CD4-positive, alpha-beta T cell treated with Interleukin-15 for 1 hour (primary cell): ENCODE measurements at places on chromosomes 6 and 20.

DNA sequence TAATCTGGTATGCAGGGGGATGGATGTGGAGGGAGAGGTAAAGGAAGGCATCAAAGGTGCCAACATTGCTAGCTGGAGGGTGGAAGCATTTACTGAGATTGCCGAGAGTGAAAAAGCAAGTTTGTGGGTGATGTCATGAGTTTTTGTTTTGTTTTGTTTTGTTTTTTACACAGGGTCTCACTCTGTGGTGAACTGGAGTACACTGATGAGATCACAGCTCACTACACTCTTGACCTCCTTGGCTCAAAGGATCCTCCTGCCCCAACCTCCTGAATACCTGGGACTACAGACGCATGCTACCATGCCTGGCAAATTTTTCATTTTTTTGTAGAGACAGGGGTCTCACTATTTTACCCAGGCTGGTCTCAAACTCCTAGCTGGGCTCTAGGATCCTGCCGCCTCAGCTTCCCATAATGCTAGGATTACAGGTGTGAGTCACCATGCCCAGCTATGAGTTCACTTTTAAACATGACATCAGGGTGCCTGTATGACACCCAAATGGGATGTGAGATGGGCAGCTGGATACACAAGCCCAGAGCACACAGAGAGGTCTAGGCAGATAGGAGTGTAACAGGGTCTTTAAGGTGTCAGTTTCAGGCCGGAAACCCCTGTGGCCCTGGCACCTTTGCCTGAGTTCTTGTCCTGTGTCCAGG is 35.1 kb upstream of the HMGA1 start:
- DNase-seq: no peak

DNA sequence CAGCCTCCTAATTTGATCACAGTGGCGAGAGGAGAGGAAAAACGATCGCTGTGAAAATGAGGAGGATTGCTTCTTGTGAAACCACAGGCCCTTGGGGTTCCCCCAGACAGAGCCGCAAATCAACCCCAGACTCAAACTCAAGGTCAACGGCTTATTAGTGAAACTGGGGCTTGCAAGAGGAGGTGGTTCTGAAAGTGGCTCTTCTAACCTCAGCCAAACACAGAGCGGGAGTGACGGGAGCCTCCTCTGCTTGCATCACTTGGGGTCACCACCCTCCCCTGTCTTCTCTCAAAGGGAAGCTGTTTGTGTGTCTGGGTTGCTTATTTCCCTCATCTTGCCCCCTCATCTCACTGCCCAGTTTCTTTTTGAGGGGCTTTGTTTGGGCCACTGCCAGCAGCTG is 28.7 kb downstream of the SAYSD1 start:
- no peak for DNase-seq

GRCh38 chr6:36912586-36912985 is 26.8 kb downstream of the C6orf89 start:
- peak; percentile 54 for DNase-seq

DNA sequence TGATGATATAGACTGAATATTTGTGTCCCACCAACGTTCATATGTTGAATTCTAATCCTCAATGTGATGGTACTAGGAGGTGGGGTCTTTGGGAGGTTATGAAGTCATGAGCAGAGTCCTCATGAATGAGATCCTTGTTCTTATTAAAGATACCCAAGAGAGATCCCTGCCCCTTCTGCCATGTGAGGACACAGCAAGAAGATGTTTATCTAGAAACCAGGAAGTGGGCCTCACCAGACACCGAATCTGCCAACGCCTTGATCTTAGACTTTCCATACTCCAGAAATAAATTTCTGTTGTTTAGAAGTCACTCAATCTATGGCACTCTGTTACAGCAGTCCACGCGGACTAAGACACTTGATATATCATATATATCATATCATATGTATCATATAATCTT is 67.7 kb upstream of the GCM1 start:
- peak; percentile 37 for DNase-seq

- no peak for DNase-seq
Measured at GRCh38 chr20:57323034-57323433, 6.6 kb upstream of the SPO11 start.

- DNase-seq: no peak
Measured at GRCh38 chr6:17980329-17980728, 7.1 kb downstream of the KIF13A start.

GRCh38 chr6:34949636-34950035 is 60.6 kb downstream of the ANKS1A start:
- DNase-seq: no peak

- DNase-seq: no peak
Measured at GRCh38 chr20:6277661-6278240, 154.9 kb upstream of the FERMT1 start.

- no peak for DNase-seq
Measured at GRCh38 chr20:36791862-36792261, 18.3 kb upstream of the DSN1 start.

DNA sequence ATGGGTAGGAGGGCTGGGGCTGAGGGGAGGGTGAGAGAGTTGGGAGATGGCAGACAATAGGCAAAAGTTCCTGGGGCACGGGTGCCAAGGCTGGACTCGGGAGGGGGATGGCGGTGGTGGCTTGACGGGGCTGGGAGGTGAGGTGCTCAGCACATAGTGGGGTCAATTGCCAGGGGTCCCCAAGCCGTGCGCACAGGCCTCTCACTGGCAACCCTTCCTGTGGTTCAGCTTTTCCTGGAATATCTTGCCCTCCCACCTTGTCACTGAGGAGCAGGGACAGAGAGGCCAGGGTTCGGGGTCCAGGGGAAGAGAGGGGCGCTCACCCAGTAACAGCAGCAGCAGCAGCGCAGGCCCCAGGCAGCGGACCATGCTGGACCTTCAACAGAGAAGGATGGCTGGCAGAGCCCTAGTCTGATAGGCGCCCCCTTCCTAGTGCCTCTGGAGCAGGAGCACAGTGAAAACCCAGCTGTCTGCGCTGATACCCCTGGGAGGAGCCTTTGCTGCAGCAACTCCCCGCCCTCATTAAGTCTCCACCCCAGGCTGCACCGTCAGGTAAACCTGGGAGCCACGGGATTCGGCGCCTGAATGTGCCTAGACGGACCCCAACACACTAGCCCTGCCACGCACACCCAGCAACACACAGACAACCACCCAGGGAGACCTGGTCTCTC is at the start of gene GFRA4:
GFRA4 (minus strand) TSS at position 369 of the 671 bp plus-strand sequence; CDS start at position 369, 0 bp downstream.
- DNase-seq: no peak

GRCh38 chr6:108574457-108575141 is 13.9 kb downstream of the FOXO3 start:
- DNase-seq: no peak

DNA sequence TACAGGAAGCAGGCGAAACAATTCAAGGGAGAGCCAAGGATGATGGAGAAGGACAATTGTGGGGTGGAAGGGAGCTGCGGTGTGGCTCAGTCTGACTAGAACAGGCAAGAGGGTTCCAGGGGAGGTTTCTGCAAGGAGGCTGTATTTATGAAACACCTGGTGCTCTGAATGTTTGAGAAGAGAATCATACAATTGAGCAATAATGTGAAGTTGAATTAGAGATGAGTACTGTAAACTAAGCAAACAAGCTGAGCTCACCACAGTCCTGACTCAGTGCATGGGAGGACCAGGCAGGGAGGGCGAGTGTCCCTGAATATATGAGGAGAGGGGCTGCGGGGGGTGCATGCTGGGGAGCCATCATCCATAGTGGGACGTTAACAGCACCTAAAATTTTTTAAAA is 279.7 kb downstream of the KIF16B start:
- no peak for DNase-seq

GRCh38 chr20:36802326-36803222 is 29.0 kb upstream of the DSN1 start:
- DNase-seq: no peak

DNA sequence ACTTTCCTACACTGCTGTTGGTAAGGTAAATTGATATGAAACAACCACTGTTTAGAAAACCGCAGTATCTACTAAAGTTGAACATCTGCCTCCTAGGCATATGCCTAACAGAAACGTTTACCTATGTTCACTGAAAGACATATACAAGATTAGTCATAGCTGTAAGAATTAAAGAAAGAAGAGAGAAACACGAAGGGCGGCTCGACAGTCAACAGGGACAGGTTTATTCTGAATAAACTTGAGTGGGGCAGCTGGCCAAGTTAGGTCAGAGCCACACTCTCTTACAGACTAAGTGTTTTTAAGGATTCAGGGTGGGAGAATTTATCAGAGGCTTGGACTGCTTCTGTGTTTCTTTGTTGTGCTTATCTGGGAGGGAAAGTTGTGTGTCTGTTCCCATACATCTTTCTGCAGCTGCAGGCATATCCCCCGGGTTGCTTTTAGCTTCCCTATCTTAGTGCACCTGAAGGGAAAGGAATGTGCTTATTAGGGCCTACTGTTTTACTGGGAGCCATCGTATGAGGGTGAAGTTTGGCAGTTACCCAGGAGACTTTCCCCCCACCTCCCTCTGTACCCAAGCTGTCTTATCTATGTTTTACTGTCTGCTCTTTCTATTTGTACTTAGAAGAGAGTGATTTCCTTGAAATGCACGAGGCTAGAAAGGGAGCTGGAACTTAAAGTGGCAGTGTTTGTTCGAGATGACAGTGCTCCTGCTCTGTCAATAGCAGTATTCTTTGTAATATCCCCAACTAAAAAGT is 20.4 kb downstream of the PROCR start:
- no peak for DNase-seq

- no peak for DNase-seq
Measured at GRCh38 chr6:146719387-146719786, 120.6 kb downstream of the ADGB start.

DNA sequence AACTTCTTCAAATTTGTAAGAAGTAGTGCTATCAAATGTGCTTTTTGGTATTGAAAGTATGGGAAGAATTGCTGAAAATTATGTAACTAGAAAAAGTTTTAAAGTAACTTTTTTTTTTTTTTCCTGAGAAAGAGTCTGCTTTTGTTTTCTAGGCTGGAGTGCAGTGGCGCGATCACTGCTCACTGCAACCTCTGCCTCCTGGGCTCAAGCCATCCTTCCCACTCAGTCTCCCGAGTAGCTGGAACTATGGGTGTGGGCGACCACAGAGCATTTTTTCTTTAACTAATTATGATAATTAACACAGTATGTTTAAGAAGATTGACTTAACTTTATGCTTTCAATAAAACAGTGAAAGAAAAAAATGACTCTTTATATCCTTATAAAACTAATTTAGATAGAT is 38.4 kb downstream of the BMP5 start:
- DNase-seq: no peak

DNA sequence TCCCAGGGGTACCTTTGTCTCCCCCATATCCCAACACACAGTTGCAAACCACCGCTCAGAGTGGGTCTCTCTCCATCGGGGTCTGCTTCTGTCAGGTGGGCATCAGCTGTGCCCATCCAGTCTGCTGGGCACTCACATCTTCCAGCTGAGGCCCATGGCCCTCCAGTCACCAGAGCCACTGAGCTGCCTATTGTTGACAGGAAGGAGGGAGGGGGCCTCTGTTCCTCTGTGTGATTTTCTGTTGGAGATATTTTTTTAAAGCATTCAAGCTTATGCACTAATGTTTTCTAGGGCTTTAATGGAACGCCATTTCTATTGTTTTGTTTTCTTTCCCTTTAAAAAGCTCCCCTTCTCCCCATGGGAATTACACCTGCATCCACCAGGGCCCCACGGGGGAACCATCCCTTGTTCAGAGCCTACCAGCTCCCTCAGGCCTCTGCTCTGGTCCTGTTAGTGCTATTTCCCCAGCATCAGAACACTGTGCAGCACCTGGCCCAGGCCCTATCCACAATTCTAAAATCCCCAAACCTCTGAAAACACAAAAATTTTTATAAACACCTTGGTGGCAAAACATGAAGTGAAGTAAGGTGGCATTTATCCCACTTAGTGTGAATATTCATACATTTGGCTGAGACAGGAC is 326.2 kb downstream of the CD83 start:
- DNase-seq: no peak

GRCh38 chr20:31508517-31509244 is 5.6 kb upstream of the HM13 start:
- DNase-seq: no peak

DNA sequence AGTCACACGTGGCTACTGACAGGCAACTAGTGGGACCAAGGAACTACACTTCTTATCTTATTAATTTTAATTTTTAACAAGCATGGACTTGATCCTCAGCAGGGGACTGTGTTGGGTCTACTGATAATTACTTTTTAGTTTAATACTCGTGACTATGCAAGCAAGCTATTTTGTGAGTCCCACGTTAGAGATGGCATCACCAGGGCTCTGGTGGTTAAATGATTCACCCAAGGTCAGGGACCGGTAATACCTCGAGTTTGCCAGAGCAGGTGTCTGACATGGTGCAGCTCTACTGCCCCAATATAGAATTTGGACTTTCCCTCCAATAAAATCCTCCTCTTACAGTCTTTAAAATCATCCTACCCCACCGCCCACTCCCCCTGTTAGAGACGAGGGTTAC is 98.6 kb upstream of the RIN2 start:
- DNase-seq: no peak

DNA sequence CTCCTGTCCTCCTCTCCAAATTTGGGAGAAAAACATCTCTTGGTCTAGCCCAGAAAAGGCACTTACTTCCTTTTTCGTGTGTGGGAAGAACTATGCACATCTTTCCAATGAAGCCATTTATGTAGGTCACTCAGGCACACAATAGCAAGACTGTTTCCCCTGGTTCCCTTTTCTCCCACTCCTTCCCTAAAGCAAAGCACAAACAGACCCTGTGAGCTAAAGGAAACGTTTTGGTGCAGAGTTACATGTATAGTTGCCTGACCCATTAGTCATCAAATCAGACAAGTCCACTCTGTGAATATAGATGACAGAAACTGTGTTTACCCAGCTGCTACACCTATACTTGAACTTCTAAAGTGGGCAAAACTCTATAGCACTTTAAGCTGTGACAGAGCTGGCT is 474.6 kb downstream of the COL12A1 start:
- no peak for DNase-seq

DNA sequence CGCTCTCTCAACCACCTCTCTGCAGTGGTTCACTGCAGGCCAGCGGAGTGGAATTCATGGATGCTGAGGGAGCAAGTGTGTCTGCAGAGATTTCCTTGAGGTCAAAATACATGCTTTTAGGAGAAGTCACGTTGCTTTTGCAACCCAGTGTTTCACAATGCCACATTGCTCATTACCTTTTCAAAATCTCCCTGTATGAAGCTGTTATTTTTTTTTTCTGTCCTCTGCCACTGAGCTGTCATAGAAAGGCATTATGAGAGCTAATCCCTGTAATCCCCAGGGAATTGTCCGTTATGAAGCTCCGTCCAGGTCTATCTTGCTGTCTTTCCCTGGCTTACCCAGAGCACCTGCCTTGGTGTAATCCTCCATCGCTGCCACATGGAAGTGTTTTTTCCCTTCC is 60.5 kb upstream of the SLC22A23 start:
- DNase-seq: no peak
